GM04504 (cell line): ENCODE measurements at places on chromosomes 3 and 15.

GRCh38 chr15:95266451-95267061, 1035.2 kb downstream of the MCTP2 start:
- DNase-seq, result peak; percentile 27

- no peak for DNase-seq
Measured at GRCh38 chr15:67002368-67002767, 63.0 kb upstream of the SMAD3 start.

DNA sequence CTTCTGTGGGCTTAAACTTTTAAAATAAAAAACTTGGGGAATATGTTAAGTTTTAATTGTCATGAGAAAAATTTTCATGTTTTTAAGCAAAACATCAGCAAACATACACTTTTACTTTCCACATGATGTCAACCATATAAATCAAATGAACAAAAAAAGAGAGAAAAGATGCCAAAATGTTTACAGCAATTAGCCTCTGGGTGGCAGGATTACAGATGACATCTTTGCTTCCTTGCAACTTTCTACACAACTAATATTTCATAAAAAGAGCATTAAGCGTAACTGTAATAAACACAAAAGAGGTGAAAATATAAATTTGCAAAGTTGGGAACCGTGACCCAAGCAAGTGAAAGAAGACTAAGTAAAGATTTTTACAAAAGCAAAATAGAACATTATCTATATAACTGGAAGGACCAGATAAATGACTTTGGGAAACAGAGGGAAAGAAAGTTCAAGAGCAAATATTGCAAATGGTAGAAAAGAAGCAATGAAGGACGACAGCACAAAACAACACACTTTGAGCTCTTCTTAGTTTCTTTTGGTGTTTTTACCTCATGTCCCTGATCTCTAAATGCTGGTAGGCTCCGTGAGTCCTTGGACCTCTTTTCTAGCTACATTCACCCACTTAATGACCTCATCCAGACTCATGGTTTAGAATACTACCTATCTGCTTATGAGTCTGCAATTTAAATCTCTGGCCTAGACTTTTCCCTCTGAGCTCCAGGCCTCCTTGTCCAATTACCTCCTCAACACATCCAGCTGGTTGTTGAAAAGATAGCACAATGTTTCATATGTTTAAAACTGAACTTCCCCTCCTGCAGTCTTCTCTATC, 9.4 kb downstream of the TP53BP1 start:
- no peak for DNase-seq

DNA sequence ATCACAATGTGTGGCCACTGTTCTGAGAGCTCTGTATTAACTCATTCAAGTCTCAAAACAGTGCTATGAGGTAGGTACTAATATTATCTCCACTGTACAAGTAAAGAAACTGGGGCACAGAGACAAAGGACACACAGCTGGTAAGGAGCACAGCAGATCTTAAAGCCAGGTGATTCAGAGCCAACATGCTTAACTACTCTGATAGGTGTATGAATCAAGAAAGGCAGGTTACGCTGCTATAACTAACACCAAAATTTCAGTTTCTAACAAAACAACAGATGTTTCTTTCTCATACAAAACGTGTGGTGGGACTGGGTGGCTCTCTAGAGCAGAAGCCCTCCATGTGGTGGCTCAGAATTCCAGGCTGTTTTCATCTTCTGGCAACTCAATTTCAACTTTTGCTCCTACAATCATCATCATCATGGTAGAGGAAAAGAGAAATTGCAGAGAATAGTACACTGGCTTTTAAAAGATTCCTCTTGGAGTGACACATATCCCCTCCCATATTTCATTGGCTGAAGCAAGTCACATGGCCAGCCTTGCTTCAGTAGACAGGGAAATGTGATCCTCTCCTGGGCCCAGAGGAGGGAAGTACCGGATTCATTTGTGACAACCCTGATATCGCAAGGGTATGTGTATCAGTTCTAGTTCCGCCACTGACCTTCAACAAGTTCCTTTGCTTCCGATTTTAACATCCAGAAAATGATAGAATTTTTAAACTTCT, 126.2 kb upstream of the PTX3 start:
- DNase-seq, result no peak

DNA sequence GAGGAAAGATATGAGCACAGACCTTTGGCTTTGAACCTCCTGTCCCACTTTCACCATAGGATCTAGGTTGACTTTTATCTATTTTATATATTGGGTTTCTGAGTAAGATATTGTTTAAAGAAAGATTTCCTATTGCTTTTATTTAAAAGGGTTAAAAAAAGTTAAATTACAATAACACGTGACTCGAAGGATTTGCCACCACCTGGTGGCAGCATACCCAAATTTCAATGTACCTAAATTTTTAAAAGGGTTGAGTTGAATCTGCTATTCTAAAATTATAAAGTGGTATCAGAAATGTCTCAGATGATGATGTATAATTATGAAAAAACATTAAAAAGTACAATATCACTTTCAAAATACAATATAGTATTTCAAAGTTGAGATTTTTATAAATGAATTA, 368.4 kb downstream of the MECOM start:
- DNase-seq, result no peak

- DNase-seq, result peak; percentile 48
Measured at GRCh38 chr3:152051501-152052404, 178.3 kb downstream of the SUCNR1 start.

- no peak for DNase-seq
Measured at GRCh38 chr3:183827809-183828537, 2.6 kb upstream of the MAP6D1 start.

DNA sequence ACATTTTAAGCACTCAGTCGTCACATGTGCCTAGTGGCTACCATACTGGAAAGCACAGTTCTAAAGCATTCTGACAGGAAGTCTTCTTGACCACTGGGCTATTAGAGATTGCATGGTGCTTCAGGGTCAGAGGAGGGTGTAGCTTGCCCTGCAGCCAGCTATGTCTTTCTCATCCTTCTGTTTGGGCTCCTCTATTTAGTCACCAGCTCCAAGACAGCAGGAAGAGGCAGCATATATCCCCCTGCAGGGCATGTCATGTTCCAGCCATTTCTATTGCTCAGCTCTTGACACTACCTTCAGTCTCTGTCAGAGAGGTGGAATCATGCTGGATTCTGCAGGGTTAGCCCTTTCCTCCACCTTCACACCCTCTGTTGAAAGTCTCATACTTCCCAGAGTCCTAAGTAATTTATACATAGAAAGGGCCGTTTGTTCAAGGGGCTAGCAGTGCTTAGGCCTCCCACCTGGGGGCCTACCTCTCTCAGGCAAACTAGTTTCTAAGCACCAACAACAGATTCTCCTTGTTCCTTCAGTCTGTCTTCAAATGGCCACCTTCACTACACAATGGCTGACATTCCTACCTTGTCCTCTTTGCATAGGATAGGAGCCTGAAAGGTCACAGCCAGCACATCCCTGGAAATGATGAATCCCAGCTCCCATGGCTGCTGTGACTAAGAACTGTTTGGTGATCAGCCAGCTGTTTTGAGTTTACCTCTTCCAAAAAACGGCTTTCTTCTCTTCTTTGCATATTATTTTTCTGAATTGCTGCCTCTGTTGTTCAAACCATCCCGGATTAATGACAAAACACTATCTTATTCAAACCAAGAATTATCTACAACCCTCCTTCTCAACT, 115.7 kb upstream of the BFSP2 start:
- no peak for DNase-seq

GRCh38 chr3:63607716-63608115, 44.8 kb upstream of the SNTN start:
- no peak for DNase-seq

DNA sequence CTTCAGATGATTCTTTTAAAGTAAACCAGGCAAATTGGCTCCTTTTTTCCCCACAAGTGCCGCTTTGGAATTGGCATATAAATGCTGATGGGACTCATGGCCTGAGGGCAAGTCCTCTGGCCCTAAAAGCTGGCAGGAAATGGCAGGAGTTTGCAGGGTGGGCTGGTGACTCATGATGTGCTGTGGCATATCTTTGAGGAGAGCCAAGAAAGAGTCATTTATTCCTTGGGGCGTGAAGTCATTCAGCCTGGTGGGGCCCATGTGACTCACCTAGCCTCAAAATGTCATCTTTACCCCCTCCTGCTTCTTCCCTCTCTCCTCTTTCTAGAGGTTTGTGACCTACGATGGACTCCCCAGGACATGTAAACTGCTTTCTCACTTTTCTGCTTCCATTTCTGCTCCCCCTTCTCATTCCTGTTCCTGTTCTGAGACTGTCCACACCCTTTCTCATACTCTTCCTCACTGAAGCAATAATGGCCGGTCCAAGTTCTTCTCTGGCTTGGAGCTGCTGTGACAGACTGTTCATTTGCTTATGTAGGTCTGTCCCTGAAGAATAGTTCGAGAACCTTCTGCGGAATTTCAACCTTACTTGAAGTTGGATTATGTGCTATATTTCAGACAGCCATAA, 326.1 kb downstream of the SATB1 start:
- DNase-seq, result peak; percentile 79

- no peak for DNase-seq
Measured at GRCh38 chr15:69593981-69594966, 141.7 kb downstream of the RPLP1 start.

GRCh38 chr3:36730966-36731365, 33.4 kb downstream of the DCLK3 start:
- DNase-seq, result no peak

DNA sequence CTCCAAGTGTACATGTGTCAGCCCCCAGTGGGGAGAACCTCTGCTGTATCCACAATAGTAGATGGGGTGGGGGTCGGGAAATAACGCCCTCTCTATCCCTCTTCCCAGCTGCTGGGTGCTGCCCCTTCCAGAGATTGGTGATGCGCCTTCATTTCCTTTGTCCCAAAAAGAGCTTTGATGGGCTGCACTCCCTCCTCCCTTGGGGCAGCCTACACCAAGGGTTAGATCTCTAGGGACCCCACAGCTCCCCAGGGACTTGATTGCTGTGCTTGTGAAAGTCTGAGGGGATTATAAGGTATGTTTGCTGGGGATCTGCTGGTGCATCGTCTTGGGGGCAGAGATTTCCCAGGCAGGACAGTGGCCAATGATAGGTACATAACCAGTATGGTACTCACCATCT, 105.3 kb downstream of the UNC13C start:
- DNase-seq, result no peak

DNA sequence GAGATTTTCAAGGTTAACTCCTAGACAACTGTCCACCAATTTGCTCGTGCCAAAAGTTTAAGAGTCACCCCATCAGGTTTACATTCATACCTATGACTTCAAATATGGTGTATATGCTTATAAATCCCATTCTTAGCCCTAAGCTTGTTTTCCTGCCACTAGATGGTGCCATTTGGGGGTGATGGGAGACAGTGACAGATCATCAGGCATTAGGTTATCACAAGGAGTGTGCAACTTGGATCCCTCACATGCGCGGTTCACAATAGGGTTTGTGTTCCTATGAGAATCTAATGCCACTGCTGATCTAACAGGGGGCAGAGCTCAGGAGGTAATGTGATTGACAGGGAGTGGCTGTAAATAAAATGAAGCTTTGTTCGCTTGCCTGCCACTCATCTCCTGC, 182.7 kb downstream of the CNTN6 start:
- DNase-seq, result no peak

- DNase-seq, result no peak
Measured at GRCh38 chr15:70056091-70056680, 41.5 kb downstream of the TLE3 start.

- no peak for DNase-seq
Measured at GRCh38 chr3:179967622-179968021, 69.1 kb downstream of the PEX5L start.

GRCh38 chr15:45604326-45604725, 17.1 kb downstream of the BLOC1S6 start:
- DNase-seq, result no peak

- DNase-seq, result peak; percentile 78
Measured at GRCh38 chr15:47750030-47750739, 32.9 kb downstream of the SEMA6D start.

DNA sequence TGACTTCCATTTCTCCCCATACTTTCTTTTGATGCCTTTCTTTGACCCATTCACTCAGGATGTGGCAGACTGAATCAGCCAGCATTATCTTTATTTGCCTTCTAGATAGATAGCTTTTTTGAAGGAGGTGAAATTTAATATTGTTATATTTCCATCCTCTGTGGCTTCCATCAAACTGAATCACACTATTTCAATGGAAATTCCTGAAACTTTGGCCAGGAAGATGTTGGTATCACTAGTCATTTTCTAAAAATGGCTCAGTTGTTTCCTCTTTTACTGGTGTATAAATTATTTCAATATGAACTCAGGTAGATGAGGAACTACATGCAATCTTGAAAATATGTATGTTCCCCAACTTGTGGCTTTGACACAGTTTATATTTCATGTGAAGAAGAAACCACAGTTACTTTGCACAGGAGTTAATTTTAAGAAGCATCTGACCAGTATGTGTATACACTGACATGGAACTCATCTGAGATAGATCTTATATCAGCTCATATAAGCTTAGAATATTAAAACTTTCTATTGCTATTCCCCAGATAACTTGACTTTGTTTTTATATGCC, 248.3 kb downstream of the CGGBP1 start:
- DNase-seq, result no peak

- DNase-seq, result no peak
Measured at GRCh38 chr3:99625237-99625622, 13.2 kb upstream of the COL8A1 start.
